CD4-positive, alpha-beta T cell treated with Interleukin-6 for 4 hours (primary cell): ENCODE measurements at places on chromosomes 2 and 18.

GRCh38 chr2:188327518-188328213, 36.0 kb downstream of the GULP1 start:
- DNase-seq, result no peak

DNA sequence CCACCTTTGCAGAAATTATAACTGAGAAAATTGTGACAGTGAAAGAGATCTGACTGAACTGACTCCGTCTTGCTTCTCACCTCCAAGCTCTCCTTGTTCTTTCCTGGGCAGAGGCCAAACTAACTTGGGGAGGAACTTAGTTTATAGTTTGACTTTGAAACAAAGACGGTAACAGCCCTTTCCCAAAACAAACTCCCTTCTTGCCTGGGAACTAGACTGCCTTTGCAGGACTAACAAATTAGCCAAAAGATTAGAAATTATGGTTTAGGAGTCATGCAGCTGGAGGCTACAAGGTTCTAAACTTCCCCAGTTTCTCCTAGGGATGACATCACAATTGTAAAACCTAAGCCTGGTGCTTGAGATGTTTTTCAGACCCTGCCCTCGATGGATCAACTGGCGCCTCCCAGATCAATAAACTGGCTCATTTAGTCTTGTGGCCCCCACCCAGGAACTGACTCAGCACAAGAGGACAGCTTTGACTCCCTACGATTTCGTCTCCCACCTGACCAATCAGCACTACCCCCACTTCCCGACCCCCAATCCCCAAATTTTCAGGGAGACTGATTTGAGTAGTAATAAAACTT, 137.7 kb downstream of the ALPK2 start:
- no peak for DNase-seq

DNA sequence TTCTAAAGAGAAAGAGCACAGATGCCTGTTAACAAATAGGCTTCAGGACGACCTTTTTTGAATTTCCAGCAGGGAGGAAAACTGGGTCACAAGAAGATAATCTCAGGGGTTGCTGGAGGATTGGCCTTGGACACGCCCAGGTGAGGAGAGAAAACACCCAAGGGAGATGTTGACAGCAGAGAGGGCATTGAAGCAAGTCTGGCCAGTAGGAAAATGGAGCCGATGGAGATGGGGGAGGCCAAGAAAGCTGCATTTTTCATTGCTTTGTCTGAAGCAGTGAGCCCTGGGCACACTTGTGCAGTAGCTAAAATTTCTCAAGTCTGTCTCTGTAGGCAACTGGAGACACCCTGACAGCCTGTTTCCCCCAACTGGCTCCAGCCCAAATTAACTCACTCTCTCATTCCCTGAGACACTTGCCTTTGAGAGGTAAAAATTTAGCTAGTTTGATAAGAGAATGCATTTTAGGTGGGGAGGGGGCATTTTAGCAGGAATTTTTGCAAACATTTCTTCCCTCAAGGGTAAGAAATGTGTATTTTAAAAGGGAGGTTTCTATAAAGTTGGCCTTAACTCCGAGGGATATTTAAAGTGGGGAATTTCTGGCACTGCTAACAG, 165.5 kb downstream of the TGIF1 start:
- DNase-seq, result no peak

GRCh38 chr2:240468303-240469238, 33.1 kb downstream of the GPC1 start:
- no peak for DNase-seq

- DNase-seq, result no peak
These were observed 184.4 kb downstream of the TGIF1 start for GRCh38 chr18:3634250-3634939.

DNA sequence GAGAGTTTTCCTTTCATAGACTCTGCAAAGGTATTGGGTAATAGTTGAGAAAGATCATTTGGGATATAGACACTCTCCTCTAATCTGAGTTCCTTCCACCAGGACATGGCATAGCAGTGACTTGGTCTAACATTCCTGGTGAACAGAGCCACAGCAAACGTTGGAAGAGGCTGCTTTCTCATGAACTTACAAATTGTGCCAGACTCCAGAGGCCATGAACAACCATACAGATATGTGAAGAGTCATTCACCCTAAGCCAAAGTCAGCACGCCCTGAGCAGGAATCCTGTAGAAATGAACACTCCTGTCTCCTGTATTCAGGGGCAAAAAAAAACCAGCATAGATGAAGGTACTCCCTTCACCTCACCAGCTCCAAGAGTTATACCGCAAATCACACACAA, 152.8 kb downstream of the TMEM18 start:
- no peak for DNase-seq

DNA sequence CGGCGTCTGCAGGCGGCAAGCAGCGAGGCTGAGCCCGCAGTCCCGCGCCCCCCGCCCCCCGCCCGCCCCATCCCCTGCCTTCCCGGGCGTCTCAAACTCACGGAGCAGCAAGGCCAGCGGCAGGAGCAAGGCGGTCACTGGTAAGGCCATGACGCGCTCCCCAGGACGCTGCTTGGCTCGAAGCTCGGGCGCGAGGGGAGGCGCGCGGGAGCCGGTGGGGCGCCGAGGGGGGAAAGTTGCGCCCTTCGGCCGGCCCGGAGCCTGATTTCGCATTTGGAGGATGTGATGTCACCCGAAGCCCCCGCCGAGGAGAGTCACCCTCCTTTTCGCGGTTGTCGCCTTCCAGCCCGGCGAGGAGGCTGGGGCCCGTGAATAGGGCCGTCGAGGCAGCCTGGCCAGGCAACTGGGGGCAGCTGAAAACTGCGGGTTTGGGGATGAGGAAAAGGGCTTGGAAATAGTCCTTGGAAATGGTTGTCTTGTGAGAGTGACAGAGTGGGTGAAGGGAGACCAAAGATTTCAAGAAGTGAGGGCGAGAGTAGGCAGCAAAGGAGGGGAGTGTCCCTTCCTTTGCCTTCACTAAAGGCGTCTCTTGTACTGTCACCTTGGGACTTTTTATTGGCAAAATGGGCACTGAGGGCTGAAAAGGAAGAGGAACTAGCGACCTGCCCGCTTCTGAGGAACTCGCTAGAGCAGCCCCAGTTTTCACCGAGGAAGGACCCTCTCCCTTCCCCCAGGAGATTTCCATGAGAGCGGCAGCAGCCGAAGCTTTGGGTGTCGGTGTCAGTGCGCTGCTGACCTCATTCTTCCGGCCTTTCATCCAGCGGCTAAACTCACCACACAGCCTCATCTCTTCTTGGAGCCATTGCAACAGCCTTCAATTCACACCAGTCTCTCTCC, at the start of gene CD8A:
Gene CD8A (minus strand): TSS at position 238 of the 897 bp plus-strand sequence. CDS start 88 bp downstream, at position 150.
- DNase-seq, result no peak

- no peak for DNase-seq
These were observed 28.2 kb downstream of the CALCRL start for GRCh38 chr2:187419808-187420207.

GRCh38 chr2:46874236-46874929, 41.2 kb downstream of the MCFD2 start:
- no peak for DNase-seq

DNA sequence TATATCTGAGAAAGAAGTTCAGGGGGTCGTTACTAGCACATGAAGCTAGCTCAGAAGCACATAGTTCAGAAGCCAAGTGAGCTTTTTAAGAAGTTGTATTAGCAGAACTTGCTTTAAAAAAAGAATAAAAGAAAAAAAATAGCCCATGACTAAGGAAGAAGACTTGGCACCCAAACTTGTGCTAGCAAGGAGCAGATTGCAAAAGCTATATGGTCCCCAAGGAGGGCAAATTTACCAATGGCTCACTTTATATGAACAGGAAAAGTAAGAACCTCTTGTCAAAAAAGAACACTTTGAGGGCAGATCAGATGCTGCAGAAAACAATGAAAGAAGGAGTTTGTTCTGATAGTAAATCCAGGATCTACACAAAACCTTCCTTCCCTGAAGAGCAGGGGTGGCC, 486.5 kb upstream of the ACVR2A start:
- DNase-seq, result no peak

- peak; percentile 53 for DNase-seq
These were observed 3.1 kb downstream of the STK39 start for GRCh38 chr2:168244318-168244717.

DNA sequence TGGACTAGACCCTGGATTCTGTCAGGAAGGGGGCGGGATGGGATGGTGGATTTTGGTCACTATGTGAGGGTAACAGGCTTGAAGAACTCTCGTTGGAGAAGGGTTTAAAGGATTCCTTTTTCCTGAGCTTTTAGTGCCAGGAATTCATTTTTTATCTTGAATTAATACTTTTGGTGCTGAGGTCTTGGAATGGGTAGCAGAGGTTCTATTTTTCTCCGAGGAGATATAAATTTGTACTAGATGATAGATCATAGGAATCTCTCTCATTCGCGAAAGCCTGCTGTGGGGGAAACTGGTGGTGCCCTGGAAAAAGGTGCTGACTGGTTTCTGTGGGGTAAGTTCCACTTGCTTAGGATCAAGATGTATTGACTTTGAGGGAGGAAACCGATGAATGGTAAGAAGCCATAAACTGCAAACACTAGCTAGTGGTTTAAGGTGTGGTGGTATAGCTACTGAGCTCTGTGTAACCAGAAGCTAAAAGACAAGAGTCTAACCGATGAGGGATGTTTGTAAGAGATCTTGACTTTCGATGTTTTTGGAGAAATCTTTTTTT, 706 bp downstream of the AGPS start:
- DNase-seq, result no peak

DNA sequence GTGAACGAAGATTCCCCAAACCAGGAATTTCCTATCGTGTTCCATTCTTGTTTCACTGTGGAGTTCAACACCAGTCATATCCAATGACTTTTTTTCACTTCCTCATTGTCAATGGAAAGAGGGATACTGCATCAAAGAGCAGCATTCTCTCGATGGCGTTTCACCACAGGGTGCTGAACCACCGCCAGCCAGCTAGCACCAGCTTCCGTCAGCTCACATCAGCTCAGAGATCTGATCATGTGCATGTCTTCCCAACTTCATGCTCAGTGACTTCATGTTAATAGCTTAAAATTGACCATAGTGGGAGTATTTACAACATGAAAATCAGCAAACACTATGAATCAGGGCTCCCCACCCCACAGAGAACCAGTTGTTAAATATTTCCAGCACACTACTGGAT, 359.9 kb downstream of the TNS1 start:
- no peak for DNase-seq

- DNase-seq, result no peak
These were observed 224.1 kb downstream of the MTX2 start for GRCh38 chr2:176493226-176493825.

GRCh38 chr18:4813708-4814107, 358.6 kb upstream of the DLGAP1 start:
- no peak for DNase-seq

GRCh38 chr2:224223851-224224555, 177.9 kb downstream of the FAM124B start:
- DNase-seq, result no peak

DNA sequence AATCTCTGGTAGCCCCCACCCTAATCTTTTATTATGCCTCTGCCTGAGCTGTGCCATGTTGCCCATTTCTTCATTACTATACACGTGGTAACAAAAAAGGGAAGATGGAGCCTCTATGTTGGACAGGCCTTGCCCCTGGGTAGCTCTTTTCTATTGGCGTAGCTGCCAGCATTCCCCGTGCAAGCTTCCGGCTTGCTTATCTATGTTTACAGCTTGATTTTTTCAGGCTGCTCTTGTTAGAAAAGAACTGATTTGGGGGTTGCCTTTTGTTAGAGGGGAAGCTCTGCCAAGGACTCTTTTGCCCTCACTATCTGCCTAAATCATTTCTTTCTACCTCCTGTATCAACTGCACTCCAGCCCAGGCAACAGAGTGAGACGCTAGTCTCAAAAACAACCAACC, 45.5 kb upstream of the ZSWIM2 start:
- no peak for DNase-seq

- DNase-seq, result no peak
These were observed 15.2 kb upstream of the SLC8A1 start for GRCh38 chr2:40466935-40467572.

DNA sequence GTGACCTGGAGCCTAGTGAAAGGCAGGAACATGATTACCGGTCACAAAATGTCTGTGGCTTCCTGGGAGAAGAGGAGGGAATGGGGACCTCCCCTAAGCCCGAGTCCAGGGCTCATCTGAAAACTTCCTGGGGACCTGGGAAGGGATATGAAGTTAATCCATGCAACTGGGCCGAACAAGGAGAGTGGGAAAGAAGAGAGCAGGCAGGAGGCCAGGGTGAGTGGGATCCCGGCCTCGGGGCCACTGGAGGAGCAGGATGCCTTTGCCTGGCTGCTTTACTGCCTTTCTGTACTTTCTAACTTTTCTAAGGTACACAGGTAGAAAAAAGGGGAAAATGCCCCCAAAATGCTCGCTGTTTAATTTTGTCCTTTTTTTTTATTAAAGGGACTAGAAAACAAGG, 43.4 kb upstream of the MAL start:
- no peak for DNase-seq

DNA sequence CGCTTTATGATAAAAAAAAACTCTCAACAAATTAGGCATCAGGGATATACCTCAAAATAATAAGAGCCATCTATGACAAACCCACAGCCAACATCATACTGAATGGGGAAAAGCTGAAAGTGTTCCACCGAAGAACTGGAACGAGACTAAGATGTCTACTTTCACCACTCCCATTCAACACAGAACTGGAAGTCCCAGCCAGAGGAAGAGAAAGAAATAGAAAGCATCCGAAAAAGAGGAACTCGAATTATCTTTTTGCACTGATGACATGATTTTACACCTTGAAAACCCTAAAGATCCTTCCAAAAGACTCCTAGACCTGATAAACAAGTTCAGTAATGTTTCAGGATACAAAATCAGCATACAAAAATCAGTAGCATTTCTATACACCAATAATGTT, 121.6 kb downstream of the ZRANB3 start:
- no peak for DNase-seq

GRCh38 chr18:66630831-66631230, 26.9 kb upstream of the CDH19 start:
- no peak for DNase-seq

- DNase-seq, result no peak
These were observed 12.8 kb upstream of the SMCHD1 start for GRCh38 chr18:2642771-2643170.

GRCh38 chr2:45596761-45597160, 14.3 kb downstream of the SRBD1 start:
- DNase-seq, result no peak

DNA sequence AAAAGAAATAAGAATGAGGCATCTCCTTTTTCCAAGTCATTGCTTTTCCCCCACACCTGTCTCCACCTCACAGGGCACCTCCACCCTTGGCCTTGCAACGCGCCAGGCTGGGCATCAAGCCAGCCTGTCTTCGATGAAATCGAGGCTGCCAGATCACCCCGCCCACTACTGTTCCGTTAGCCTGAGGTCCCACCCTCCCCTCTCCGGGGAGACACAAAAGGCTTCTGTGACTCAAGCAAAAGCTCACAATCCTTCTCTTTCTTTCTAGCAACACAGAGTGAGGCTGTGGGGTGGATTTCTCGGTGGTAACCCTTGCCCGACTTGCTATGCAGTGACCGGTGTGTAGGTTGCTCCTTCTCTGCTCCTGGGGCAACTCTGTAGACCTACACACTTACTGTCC, 9.9 kb downstream of the TNP1 start:
- peak; percentile 51 for DNase-seq
